Umbilical cord (tissue), 2 donors: ENCODE measurements at places on chromosomes 6 and 20.

DNA sequence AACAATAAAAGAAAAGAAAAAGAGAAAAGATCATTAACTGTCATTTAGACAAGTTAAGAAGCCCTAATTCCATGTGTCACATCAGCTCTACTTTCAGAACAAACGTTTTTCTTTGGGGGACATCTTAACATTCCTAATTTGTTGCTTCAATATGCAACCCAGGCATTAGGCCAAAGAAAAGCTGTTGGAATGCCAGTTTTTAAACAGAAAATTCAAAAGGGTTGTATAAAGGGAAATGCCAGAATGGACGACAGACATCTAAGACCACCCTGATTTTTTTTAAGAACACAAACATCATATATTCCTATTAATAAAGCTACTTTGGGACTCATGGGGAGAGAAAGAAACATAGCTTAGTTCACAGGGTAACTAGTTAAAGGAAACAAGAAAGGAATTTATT lies 315.0 kb downstream of the GMDS start:
- DNase-seq: peak; percentile 52

- no peak for DNase-seq
Observed at GRCh38 chr20:61949714-61950640, 115.7 kb downstream of the TAF4 start.

GRCh38 chr6:108526739-108527174 lies 34.0 kb upstream of the FOXO3 start:
- DNase-seq: peak; percentile 46

DNA sequence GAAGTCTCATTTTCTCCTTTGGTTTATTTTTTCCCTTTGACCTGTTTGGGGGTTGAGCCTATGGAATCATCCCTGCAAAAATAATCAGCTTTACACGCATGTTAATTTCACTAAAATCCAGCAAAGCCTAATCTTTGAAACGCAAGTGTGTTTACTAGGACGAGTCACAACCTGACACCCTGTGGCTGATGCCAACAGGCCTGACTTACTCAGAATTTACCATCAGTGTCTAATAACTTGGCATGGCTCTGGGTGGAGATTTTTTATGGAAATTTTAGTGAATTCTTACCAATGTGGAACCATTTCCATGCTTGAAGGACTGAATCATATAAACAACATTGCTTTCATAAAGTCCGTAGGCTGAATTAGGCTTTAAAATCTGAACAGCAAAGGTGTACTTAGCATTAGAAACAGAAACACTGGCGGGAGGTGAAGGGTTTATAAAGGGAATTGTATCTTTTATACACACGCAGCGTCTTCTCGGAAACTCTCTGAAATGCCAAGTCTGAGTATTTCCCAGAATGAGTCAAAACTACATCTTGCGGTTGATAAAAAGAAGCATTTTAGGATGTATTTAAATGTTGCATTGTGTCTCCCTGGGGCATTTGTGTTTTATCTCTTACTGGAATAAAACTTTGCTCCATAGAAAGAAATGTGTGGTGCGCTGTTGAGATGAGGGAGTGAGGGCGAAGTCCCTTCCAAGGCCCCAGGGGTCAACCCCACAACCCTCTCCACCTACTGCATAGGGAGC lies 81.2 kb downstream of the DACT2 start:
- peak; percentile 68 for DNase-seq

GRCh38 chr20:36847710-36848040 lies 28.3 kb upstream of the TLDC2 start:
- DNase-seq: no peak

DNA sequence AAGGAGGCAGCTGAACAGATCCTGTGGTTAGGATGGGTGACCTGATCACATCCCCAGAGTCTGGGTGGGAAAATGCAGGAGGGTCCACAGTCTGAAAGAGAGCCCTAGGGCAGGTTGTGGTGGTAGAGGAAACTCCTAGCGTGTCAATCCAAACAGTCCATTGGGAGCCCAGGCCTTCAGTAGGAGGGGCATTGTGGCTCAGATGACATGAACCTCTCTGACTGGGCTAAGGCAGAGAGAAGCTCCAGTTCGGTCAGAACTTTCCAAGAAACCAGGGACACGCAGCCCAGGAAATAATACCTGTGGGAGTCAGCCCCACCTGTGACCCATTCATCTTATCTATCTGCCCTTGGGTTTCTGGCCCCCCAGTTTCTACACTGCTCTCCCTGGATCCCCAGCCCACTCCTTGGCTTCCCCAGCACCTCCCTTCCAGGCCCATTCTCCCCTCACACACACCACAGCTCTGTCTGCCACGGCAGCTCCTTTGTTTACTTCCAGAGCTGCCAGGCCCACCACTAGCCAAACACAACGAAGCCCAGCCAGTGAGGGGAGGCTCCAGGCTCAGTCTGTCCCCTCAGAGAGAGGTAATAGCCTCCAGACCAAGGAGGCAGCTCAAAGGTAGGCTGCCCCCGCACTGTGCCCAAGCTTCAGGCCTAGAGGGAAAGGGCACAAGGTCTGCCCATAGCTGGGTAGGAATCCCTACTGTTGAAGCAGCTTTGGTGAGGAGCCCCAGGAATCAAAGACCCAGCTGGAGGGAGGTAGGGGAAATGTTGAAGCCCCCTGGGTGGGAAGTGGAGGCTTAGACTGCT lies 6.2 kb downstream of the GDF5 start:
- no peak for DNase-seq
